ENCODE measurements at places on chromosomes 11 and 22. TPM values are rescaled to one million over a fixed set of nuclear protein-coding genes. Genes with fewer than 3 reads are reported as not detected.

LRRC10B gene
- not detected for total RNA-seq

CRYBB2 gene
- not detected for total RNA-seq

DRD4 gene
- total RNA-seq: 0.39 TPM

FAM111B gene
- 31.0 TPM for total RNA-seq

WBP2NL gene
- 1.5 TPM for total RNA-seq

LMNTD2 gene
- total RNA-seq: 3.9 TPM

KCNJ4 gene
- not detected for total RNA-seq

CCDC81 gene
- total RNA-seq: 0.90 TPM

SLCO2B1 gene
- total RNA-seq: not detected

PTPRCAP gene
- total RNA-seq: 93.5 TPM

OR8D4 gene
- not detected for total RNA-seq

CALCA gene
- not detected for total RNA-seq

GSTT2B gene
- not detected for total RNA-seq

OR2AT4 gene
- not detected for total RNA-seq

CBLIF gene
- not detected for total RNA-seq

LRP5 gene
- 7.6 TPM for total RNA-seq

TRIM22 gene
- 104 TPM for total RNA-seq

C11orf91 gene
- total RNA-seq: not detected

LRRC56 gene
- total RNA-seq: 1.6 TPM

GLB1L2 gene
- 4.1 TPM for total RNA-seq

MGAT3 gene
- not detected for total RNA-seq

LPXN gene
- total RNA-seq: 108 TPM

RASL10A gene
- 0.62 TPM for total RNA-seq

TMEM191C gene
- total RNA-seq: 0.78 TPM

SCGB1D4 gene
- not detected for total RNA-seq

RFPL1 gene
- not detected for total RNA-seq

RTN4R gene
- total RNA-seq: 3.1 TPM

APOL4 gene
- total RNA-seq: 0.67 TPM

ESAM gene
- 0.64 TPM for total RNA-seq

SNX32 gene
- total RNA-seq: 2.0 TPM

OR8D1 gene
- not detected for total RNA-seq

ZBTB16 gene
- total RNA-seq: 7.7 TPM

CDC42BPG gene
- total RNA-seq: 0.69 TPM

PICALM gene
- 75.9 TPM for total RNA-seq
